ENCODE measurements at places on chromosomes 4 and X.

DNA sequence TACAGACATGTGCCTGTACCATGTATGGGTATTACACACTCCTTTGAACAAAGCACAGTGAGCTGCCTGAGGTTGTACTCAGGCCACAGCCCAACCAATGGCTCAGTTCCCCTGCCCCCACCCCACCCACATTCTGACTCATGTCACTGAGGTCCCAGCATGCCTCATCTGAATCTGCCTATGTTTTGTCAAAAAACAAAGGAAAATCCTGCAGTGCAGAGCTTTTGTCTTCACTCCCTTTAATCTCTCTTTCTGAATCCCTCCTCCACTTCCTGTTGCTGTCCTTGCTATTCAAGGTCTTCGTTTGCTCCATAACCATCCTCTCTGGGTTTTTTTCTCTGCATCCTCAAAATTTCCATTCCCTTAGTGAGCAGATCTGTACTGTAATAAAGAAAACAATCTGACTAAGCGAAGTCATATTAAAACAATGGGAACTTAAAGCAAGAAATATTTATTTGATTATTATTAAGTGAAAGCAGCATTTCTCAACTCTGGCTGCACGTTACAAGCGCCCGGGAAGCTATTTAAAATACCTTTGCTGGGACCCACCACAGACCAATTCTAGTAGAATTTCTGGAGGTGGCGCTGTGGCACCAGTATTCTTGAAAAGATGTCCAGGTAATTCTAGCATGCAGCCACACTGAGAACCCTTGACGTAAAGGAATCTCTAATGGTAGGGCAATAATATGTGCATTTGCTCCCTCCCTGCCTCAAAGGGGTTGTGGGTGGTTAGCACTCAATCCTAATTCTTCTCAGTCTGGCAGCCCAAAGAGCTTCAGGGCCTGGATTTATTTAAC is 8.7 kb downstream of the GUCY2F start:
- DNase-seq = no peak

DNA sequence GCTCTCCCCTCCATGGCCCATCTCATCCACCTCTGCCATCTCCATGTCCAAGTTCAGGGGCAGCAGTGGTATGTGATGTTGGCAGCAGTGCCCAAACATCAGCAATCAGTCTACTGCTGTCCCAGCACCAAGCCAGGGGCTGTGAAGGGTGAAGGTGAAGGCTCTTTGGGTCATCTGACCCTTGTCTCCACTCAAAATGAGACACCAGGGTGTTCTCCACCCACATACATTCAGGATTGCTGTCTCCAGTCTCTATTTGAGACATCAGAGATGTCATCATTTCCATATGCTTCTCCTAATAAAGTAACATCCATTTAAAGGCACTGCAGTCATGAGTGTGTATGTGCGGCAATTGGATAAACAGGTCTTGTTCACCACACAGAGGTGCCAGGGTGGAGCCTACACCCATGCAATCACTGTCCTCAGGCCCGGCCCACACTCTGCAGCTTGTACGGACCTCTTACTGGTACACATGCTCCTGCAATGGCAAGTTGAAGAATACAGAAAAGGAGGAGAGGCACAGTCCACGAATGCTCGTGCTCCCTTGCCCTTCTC is 22.2 kb downstream of the MAML3 start:
- no peak for DNase-seq

DNA sequence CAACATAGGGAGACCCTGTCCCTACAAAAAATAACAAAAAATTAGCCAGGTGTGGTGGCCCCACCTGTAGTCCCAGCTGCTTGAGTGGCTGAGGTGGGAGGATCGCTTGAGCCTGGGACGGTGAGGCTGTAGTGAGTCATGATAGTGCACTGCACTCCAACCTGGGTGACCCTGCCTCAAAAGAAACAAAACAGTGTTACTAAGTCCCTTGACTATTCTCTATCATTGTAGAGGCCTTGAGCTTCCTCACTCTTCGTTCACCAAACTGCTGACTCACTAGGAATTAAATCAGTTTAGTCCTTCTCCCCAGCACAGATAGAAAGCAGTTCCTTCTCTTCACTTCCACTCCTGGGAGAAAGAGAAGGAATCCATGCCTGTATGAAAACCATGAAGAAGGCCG is 14.5 kb downstream of the CDS1 start:
- no peak for DNase-seq

GRCh38 chrX:99073551-99073950 is 1336.5 kb downstream of the PCDH19 start:
- no peak for DNase-seq

- DNase-seq = no peak
These were observed 7.9 kb downstream of the TRIM2 start for GRCh38 chr4:153211986-153212728.

- no peak for DNase-seq
These were observed 24.9 kb downstream of the CXCL8 start for GRCh38 chr4:73765296-73765695.

DNA sequence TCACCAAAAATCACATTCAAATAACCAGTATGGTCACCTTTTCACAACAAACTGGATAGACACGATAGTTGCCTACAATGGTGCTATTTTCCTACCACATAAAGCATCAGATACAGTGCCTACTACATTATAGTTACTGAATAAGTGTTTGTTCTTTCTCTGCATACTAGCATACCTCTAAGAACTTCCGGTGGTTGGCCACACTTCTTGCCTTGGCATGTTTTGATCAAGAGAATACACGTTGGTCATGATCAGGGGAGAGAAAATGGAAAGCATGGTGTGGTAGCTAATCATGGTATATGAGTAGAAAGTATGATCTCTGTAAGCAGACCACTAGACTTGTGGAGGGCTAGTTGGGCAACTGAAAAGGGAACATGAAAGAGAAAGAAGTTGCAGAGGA is 322.8 kb upstream of the DIAPH2 start:
- no peak for DNase-seq

DNA sequence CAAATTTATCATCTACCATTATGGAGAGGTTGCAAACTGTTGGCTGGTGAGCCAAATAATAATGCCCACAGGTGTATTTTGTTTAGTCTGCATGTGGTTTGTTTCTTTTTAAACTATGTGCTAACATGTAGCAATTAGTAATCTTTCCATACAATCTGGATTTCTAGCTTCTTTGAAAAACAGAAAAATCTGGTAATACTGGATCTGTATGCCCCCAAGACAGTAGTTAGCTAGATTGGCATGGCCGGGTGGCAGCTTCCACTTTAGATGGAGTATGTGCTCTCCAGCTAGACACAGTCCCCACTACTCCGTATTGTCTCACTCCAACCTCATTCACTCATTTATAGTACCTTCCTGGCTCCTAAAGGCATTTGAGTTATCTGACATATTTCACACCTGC is 91.3 kb downstream of the NHSL2 start:
- no peak for DNase-seq

- DNase-seq = no peak
These were observed 1910.0 kb upstream of the TENM3 start for GRCh38 chr4:180333162-180333561.

DNA sequence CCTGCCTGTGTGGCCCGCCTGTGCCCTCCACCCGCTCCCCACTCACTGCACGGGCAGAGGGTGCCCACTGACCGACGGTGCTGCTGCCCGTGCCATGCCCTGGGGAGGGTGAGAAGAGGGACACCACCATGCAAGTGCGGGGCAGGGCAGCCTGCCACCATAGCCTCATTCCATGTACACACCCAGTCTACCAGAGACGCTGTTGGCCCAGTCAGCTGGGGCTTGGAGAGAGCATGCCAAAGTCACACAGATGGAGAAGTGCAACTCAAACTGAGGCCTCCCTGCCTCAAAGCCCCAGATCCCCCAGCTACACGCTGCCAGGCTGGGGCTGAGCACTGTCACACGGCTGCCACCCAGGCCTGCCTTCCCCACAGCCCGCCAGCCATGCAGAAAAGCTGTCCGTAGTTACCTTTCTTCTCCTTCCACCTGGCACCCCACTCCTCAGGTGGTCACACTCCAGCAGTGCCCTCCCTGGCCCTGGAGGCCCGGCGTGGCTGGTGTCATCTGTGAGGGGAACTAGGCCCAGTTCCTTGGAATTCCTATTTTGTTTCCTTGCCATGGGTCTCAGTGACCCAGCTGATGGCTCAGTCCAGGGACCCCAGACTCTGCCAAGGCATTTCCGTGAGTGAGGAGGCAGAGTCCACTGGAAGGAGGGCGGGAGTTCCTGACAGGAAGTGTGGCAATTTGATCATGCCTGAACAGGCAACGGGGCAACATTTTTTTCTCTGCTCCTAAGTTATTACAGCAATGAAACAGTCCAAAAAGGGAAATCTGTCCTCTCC is at the start of gene SLC2A9:
SLC2A9 (minus strand) TSS at position 627 of the 782 bp plus-strand sequence; CDS start at position 559, 68 bp downstream.
- DNase-seq = no peak

- DNase-seq = peak; percentile 29
These were observed 25.8 kb upstream of the ARHGAP24 start for GRCh38 chr4:85448906-85449890.

DNA sequence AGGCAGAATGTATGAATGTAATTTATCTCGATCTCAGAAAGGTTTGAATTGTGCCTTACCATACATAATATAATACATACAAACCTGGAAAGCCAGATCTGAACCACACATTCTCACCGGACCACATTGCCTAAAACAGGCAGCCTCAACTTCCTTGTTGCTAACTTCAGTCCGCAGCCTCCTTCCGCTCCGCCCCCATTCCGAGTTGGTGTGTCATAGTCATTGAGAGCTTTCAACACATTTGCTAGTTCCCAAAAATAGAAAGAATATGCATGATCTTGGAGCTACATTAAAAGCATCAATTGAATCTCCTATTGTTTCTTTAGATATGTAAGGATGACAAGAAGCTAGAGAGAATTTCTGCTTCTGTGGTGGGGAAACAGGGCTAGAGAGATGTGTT is 127.2 kb downstream of the ARHGEF9 start:
- DNase-seq = no peak

DNA sequence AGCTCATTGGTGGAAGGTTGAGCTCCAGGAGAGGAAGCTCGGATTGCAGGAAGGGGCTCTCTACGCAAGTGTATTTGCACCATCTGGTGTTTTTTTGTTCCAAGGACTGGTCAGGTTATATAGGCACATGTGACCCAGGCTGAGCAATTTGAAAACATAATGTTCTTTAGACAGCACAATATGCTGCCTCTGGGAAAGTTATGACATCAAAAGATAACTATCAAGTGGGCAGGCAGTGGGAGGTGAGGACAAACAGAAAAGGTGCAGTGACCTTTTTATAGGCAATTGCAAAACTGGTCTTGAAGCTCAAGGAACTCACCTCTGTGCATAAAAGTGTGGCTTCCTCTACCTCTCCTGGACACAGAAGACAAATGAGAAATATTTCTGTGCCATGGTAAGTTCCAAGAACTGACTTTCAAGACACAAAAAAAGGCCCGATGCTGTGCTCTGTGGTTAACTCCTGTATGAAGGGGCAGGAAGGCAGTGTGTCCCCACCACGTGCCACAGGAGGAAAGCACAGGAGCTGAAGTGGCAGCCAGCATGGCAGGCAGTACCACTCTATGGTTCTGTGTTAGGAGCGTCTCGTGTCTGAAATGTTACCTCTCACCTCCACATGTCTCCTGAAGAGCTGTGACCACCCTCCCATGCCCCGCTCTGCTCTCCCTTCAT is 128.6 kb downstream of the SHROOM3 start:
- no peak for DNase-seq

DNA sequence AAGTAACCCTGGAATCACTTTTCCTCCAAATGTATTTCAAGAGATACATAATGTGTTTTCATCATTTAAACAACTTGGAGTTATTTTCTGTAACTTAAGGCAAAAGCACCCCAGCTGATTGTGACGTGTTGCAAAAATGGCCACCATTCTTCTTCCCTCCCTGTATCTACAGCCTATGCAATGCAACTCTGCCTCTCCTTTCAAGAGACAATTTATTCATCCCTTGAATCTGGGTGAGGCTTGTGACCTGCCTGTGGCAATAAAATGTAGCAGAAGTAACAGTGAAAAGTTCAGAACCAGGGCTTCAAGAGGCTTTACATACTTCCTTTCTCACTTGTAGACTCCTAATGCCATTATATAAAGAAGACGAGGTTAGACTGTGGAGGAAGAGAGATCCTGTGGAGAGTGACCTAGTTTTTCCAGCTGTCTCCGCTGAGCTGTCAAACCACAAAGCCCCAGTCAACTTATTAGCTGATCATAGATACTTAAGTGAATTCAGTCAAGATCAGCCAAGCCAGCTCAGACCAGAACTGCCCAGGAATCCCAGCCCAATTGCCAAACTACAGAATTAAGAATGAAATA is 81.0 kb upstream of the KLF3 start:
- DNase-seq = no peak

All from GM12864 (cell line).